ENCODE measurements at places on chromosomes 16 and 17.

DNA sequence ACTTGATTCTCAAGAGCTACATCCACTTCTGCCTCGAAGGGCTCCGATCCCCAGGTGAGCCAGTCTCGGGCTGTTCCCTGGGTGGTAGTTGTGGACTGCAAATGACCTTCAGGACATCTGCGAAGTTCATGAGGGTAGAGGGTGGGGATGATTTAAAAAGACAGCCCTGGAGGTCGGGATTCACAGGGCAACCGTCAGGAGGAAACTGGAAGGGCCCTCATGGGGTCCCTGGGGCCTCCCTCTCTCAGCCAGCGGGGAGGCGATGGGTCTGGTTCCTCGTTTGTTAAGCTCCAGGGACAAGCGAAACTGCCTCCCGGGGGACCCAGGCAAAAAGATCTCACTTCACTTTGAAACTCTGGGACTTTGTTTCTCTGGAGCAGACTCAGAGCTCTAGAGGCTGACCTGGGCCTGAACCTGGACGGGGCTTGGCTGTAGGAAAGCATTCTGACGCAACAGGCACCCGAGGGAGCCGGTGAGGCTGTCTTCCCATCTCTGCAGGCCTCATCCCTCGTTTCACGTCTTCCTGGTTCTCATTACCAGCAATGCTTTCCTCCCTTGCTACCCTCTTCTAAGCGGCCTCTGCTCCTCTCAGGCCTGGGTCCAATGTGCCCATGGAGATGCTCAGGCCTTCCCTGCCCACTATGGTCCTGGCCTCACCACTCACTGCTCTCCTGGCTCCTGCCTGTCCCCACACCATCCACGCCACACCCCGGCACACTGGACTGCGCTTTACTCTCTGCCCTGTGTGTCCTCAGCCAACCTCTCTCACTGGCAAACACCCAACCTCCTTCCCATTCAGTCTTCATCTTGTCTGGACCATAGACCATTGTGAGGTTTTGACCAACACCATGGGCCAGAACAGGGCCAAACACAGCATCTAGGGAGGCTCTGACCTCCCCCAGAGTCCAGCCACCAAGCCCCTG is 214.2 kb upstream of the TNRC6C start:
- DNase-seq = no peak

DNA sequence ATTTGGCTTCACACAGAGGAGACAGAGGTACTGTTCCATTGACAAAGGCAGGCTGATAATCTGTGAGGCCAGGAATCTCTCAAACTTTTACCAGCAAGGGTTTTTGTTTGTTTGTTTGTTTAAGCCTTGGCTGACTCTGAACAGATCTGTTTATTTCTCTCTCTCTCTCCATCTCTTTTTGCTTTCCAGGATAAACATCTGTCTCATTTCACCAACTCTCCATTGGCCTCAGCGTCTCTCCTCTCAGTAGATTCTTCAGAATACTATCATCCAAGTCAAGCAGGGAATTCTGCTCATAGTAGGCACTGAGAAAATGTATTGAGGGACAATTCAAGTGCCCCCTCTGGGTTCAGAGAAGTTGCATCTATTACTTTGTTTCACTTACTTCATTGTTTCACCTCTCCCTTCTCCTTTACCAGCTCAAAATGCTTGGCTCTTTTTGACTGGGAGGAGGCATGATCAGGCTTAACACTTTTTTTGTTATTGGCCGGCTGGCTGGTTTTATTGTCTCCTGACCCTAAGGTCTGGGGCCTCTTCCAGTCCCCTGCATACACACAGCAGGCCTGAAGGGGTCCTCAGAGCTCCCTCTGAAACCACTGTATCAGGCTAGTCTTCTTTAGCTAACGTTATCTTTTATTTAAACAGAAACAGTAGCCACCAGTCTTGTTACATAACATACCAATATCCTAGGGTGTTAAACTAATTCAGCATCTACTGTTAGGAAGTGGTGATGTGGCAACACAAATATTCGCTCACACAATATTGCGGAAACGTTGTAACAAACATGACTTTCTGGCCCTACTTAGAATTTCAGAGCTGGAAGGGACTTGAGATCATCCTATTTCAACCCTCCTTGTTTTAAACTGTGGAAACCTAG is 2.0 kb upstream of the YPEL2 start:
- DNase-seq = peak; percentile 75

GRCh38 chr16:54870151-54870550 is 60.5 kb upstream of the IRX5 start:
- DNase-seq = no peak

- no peak for DNase-seq
These were observed 56.0 kb downstream of the MEAK7 start for GRCh38 chr16:84448444-84448843.

DNA sequence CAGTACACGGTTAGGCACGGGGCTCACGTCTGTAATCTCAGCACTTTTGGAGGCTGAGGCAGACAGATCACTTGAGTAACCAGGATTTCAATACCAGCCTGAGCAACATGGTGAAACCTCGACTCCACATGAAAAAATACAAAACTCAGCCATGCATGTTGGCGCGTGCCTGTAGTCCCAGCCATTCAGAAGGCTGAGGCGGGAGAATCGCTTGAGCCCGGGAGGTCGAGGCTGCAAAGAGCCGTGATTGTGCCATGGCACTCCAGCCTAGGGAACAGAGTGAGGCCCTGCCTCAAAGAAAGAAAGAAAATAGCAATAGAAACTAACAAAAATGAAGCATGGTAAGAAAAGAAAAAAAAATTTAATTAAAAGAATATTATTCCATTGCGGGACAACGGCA is 128.0 kb upstream of the CHMP6 start:
- no peak for DNase-seq

DNA sequence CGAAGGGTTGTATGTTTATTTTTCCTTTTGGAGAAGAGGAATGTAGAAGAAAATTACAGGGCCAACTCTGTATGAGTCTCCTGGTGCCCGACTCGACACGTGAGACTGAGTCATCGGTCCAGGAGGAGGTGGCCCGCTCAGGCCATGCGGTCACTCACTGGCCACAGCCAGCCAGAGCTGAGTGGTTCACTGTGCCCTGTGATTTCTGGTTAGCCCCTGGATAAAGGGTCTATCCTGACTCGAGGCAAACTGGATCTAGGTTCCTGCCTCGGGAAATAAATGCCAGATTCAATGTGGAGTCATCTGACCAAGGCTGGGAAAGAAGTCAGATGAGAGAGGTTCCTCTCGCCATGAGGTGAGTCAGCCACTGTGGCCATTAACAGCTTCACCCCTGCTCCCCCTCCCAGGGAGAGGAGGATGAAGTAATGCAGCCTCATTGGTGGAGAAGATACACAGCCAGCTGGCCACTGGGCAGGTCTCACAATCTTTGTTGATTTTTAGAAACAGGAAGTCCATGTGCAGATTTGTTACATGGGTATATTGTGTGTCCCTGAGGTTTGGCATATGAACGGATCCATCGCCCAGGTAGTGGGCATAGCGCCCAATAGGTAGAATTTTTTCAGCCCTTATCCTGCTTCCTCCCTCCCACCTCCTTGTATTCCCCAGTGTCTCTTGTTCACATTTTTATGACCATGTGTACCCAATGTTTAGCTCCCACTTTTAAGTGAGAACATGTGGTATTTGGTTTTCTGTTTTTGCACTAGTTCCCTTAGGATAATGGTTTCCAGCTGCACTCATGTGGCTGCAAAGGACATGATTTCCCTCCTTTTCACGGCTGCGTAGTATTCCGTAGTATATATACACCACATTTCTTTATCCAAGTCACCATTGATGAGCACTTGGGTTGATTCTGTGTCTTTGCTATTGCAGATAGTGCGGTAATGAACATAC is 21.7 kb upstream of the USP36 start:
- DNase-seq = peak; percentile 98
